ENCODE measurements at places on chromosomes 7 and 10.

DNA sequence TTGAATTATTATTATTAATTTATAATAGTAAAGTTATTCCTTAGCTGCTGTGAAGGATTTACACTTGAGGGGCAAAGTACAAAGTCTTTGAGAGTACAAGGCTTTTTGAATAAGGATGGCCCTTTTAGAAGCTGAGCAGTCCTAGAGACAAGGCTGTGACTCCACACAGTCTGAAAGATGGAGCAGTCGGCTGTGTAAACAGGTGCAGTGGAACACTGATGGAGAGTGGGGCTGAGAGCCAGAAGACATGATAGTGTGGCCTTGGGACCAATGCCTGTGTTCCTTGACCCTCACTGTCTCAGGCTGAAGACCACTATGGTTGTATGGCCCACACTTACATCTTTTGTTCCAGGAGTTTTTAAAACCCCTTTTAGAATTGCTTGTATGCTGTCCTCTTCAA lies 311.2 kb upstream of the PHF14 start:
- DNase-seq, result no peak

DNA sequence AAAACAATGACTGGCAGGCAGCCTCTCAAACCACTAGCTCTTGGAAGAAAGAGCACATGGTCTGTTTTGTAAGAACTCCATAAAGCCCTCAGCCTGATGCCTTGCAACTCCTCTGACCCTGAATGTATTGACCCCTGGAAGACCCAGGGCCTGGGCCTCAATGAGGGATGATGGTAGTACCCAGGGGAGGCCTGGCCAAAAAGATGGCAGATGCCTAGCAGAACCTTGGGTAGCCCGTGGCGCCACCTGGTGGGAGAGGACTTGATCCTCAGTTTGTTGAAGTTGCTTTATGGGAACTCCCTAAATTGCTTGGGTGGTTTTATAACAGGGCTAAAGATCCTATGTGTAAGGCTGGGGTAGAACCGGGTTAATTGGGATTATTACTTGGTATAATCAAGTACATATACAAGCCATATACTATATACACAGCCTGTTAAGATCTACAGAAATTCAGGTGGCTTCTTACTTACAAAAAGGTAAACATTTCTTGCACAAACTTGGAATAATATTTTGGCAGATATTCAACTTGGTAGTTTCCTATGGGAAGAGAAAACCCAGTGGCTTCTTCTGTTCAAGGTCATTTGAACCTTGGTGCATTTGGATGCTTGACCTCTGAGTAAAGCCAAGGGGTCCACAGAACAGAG lies 95.8 kb upstream of the CACUL1 start:
- peak; percentile 79 for DNase-seq

DNA sequence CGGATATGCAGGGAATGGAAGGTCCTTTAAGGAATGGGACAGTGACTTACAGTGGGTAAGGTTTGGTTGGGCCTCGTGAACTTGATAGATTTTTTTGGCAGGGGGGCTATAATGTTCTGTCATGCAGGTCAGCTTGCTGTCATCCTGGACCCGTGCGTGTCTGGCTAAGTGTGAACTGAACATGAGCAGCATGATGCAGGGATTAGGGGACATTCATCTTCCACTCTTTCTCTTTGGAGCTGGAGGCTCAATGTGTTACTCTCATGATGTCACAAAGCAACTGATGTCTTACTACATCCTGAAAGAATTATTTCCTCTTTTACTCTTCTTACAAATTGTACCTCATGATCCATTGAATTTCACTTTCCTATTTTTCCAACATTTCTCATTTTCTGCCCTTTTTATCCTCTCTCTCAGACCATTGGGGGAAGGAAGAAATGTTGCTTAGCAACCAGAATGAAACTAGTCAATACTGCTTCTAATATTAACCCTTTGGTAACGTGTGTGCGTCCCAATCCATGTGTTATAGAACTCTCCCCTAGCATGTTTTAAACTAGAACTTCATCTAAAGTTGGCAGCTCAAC lies 549.1 kb downstream of the LRMDA start:
- no peak for DNase-seq

DNA sequence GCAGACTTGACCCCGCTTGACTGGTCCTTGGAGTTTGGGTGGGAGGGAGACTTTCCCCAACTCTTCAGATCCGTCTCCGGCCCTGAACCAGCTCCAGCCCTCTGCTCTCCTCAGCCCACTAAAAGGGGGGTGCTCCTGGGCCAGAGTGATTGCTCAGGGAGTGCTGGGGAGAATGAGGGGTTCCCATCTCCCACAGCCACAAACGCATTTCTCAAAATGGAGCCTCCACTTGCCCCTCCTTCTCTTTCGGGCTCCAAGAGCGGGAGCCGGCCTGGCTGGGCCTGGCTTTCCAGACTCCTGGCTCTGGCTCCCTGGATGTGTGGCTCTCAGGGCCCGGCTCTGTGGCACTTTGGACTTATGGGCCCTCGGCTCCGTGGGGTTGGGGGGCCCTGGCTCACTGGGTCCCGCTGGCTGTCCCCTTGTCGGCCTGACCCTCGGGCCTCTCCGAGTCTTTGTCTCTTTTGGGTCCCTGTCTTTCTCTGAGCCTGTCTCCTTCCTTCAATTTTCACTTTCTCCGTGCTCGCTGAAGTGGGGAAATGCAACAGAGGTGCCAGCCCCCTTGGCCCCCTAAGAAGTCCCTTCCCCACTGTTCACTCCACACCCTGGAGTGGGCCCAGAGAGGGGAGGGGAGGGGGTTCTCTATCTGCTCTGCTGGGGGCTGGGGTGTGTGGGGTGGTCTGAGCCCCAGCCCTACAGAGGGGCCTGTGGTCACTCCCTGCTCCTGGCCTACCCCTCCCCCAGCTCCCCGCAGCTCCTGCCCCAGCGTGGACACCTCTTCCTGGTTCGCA lies 713 bp downstream of the LZTS2 start:
- DNase-seq, result peak; percentile 42

GRCh38 chr7:146636581-146636980 lies 520.0 kb downstream of the CNTNAP2 start:
- DNase-seq, result no peak

- DNase-seq, result no peak
These were observed 39.7 kb upstream of the MTPN start for GRCh38 chr7:136016649-136017395.

DNA sequence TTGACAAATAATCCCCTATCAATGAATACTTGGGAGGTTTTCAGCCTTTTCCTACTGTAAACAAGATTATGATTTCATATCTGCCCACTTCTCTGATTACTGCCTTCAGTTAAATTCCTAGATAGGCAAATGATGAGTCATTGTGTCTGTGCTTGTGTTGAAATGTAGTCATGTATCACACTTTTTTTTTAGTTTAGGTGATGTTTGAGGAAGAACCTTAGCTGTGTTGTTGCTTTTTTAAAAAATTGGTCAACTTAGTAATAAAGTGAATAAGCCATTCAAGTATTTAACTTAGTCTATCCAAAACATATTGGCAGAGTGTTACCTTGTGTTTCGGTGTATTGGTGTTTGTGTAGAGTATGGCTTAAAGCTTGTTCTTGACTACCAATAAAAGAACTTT lies 60.0 kb downstream of the WAC start:
- peak; percentile 63 for DNase-seq

- no peak for DNase-seq
These were observed 106.3 kb downstream of the INSYN2A start for GRCh38 chr10:127090138-127090537.

GRCh38 chr7:88071994-88072714 lies 138.1 kb downstream of the ADAM22 start:
- no peak for DNase-seq

DNA sequence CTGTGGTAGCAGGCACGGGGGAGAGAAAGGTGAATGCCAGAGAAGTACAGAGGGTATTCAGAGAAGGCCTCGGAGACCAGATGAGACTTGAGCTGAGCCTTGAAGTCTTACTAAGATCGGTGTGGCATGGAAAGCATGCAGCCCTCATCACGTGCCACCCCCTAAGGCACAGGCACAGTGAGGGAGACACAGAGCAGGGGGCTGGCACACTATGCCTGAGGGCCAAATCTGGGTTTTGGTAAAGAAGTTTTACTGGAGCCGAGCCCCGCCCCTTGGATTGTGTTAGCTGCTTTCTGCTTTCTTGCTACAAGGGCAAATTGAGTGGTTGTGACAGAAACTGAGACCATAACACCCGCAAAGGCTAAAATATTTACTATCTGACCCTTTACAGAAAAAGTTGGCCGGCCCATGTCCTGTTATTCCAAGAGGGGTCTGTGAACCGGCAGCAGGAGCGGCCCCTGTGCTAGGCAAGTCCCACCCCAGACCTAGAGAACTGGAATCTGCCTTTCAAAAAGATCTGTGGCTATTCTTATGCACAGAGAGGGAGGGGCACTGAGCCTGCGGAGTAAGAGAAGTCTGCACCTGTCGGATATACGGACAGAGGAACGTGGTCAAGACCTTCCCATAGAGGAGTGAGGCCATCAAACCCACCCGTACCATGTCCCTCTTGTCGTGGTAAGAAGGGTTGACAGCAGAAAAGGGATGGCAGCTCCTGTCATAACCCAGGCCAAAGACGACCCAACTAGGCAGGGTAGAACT lies 109.3 kb upstream of the RHEB start:
- no peak for DNase-seq

GRCh38 chr7:151018421-151019129 lies 5.7 kb downstream of the ATG9B start:
- DNase-seq, result peak; percentile 67

DNA sequence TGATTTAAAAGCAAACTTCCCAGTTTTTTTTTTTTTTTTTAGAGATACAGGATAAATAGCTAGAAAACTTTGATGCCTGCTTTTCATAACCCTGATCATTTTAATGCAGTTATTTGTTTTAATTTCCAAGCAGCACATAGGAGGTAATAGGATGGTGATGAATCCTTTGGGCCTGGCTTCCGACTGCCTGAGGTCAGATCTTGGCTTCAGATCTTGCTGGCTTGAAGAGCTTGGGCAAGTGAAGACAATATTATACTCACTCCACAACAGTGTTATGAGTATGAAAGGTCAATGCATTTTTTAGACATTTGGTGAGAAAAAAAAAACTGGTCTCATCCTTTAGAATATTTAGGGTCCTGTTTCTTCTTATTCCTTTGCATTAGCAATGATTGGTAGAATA lies 124.8 kb upstream of the PRKCQ start:
- no peak for DNase-seq

DNA sequence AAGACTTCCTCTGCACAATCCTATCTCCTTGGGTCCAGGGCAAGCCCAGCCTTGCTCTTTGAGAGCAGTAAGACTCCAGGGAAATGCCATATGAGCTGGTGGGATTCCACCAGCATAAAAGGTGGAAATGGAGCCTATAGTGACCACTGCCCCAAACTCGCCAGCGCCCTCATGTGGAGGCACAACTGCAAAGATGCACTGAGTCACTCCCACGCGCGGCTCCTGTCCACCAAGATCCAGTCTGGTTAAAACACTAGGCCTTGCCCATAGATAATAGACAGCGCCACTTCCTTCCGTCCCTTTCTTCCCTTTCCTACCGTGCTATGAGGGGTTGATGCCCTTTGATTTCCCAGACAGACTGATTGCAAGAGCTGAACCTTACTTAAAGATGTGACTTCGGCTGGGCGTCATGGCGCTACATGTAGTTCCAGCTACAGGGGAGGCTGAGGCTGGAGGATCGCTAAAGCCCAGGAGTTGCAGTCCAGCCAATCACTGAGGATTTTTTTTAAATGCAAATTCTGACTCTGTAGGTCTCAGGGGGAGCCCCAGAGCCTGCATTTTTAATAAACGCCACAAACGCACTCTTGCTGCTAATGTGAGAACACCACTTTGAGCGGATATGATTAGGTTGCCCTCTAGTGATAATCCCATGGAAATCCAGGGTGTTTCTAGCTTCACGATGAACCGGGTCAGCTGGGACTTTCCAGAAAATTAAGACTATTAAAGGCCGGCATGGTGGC lies 136.5 kb downstream of the EPC1 start:
- peak; percentile 22 for DNase-seq

GRCh38 chr7:150781103-150781502 lies 19.1 kb downstream of the TMEM176B start:
- no peak for DNase-seq

GRCh38 chr7:26657206-26657641 lies 207.2 kb downstream of the SKAP2 start:
- DNase-seq, result no peak

DNA sequence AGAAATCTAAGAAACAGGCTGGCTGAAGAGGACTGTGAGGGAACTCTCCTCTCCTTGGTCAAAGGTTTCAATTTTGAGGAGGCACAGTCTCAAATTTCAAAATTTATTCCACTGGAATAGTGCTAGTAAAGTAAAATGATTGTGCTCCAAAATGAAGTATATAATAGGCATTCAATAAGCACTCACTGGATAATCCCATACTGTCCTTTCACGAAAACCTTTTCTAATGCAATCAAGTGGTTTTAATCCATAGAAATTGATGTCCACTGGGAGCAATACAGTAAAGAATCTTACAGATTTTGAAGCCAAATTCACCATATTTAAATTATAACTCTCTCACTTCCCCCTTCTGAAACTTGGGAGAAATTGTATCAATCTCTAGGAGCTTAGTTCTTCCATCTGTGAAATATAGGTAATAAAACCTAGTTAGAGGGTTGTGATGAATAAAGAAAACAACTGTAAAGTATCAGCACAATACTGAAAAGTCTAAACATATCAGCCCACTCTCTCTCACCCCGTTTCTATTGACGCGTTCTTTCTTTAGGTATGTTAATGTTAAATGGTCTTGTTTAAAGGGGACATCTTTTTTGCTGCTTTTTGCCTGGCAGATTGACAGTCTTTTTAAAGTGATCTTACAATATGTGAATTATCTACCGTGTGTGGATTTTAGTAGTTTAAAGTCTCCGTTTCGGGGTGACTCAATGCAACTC lies 40.8 kb upstream of the LRRN3 start:
- no peak for DNase-seq

- DNase-seq, result no peak
These were observed 10.9 kb upstream of the KCNMA1 start for GRCh38 chr10:77648472-77648871.

GRCh38 chr7:85749696-85750453 lies 563.0 kb upstream of the SEMA3D start:
- DNase-seq, result no peak

DNA sequence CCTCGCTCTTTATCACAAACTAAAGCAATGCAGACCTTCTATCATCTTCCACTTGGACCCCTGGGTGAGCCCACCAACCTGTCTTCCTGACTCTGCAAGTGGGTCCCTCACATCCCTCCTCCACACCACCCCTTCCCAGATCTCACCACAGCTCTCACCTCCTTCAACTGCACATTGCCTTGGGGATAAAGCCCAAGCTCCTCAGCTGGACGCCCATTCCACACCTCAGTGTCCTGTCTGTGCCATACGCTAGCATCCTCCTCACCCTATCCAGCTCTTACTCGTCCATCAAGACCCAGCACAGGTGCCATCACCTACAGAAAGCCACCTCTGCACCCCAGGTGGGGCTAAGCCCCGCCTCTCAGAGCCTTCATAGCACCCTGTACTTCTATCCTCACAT lies 141.0 kb upstream of the LANCL2 start:
- DNase-seq, result no peak
